ENCODE measurements at places on chromosomes 7 and 10.

DNA sequence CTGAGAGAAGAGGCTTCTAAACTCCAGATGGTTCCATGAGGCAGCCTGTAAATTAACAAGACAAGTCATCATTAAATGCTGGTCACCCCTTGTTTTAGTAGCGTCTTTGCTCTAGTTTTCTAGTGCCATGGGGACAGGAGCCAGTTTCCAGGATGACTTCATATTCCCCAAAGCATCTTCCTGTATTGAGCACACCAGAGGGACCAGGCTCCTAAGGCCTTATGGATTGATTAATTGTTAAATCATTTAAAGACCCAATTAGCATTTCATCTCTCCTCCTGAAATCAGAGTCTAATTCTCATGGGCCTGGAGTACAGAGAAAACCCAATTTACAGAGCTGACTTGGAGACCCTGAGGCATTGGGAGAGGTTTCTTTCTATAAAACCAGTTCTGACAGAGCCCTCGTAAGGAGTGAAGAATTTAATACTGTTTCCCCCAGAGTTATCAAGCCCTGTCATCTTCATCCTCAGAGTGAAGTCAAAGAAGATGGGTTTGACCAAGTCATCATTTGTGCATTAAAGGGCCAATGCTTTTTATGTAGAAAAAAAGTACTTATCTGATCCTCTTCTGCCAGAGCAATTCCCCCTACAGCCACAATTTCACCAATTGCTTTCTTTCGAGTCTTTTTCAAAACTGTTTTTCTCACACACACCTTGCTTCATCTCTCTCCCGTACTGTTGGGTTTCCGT, 678.7 kb downstream of the SDK1 start:
- no peak for DNase-seq

GRCh38 chr10:70920519-70920918, 32.2 kb upstream of the PCBD1 start:
- DNase-seq: no peak

DNA sequence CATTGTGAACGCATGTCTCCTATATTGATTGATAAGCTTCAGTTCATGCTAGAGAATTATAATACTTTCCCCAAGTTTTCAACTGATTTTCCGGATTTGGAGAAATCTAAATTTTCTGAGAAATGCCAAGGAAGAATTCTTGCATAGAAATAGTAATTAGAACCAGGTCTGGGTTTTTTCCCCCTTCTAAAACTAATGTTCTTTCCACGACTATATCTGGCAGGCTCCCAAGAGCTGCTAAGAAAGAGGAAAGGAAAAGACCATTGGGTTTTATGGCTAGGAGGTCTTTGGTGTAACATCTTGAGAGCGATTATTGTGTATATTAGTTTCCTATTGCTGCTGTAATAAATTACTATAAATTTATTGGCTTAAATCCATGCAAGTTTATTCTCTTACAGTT, 71.8 kb upstream of the CACNB2 start:
- DNase-seq: no peak

- no peak for DNase-seq
Observed at GRCh38 chr7:38629651-38630510, 1.3 kb downstream of the AMPH start.

DNA sequence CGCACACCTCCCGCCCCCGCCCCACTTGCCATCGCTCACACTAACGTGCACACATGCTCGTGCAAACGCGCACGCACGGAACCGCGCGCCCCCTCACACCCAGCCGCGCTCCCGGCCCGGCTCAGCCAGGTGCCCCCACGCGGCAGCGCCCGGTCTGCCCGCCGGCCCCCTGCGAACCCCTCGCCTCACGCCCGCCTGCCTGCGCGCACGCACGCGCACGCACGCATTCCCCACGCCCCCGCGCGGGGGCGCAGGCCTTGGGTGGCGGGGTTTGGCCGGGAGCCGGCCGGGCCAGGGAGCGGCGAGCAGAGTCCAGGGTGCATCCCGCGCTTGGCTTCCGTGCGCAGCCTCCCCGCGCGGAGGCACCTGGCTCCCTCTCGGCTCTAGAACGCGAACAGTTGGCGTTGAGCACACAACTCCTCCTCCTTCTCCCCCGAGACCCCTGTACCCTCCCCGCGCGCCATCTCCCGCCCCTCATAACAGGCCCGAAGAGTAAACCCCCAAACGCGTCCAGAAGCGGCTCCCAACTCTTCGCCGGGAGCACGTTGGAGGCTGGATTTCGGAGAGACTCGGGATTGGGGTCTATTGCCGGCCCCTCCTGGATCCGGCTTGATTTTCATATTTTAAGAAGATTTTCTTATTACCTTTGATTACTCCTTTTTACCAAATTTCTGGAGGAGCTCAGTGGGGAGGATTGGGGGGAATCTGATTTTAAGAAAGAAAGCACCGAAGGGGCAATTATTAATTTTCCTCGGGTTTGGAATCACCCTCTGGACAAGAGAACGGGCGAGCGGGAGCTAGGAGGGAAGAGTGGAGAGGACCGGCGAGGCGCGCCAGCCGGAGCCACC, 527 bp upstream of the SORCS3 start:
- no peak for DNase-seq

DNA sequence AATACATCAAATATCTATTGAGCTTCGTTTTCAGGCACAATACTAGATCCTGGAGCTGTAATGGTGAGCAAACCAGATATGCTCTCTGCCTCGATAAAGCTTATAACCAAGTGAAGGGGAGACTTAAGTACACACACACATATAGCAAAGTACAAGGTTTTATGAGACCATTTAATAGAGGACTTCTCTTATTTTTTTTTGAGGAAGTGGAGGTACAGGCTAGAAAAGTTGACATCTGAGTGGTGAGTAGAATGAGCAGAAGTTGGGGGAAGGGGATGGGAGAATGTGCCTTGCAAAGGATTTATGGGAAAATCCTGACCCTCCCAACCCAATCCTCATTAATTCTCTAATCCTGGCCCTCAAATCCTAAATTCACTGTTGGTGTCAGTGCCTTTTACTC, 7.7 kb downstream of the CCDC136 start:
- no peak for DNase-seq

DNA sequence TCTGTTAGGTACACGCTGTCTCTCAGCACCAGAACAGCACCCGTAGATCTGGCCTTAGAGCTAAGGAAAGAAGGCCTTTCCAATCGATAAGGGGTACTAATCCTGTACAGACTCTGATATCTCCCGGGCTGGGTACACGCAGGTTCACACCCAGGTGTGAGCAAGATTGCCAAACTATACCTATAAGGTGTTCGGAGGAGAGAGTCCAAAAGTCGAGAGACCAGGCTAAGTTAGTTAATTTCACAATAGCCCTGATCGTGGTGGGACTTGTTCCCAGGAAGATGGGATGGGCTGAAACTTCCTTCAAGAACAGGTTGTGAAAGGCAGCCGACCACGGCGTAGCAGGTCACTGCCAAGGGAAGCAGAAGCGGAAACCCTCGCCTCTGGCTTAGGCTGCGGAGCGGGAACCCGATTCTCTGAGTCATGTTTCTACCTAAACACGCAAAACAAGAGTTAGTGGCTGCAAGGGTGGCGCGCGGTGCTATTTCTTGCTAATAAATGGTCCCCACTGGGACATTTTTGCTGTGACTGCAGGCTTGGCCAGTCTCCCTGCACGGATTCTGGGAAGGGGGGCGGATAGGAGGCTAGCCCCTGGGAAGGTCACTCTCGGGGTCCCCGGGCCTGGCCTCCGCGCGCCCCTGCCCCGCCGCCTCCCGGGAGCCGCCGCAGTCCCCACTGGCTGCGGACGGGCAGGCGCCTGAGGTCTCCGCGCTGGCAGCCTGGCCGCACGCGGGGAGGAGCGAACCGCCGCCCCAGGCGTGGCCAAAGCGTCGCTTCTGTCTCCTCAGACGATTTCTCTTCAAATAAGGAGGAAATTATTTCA, 75.4 kb upstream of the PDSS1 start:
- DNase-seq: no peak

DNA sequence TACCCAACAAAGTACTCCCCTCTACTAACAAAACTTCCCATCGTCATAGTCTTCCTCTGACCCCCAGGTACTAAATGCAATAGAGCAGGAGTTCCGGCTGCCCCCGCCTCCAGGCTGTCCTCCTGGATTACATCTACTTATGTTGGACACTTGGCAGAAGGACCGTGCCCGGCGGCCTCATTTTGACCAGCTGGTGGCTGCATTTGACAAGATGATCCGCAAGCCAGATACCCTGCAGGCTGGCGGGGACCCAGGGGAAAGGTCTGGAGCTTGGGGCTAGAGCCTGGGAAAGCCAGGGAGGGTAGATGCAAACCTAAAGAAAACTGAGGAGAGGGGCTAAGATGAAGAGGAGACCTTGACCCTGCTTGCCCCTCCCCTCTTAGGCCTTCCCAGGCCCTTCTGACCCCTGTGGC, 15.3 kb downstream of the EPHB6 start:
- DNase-seq: no peak

DNA sequence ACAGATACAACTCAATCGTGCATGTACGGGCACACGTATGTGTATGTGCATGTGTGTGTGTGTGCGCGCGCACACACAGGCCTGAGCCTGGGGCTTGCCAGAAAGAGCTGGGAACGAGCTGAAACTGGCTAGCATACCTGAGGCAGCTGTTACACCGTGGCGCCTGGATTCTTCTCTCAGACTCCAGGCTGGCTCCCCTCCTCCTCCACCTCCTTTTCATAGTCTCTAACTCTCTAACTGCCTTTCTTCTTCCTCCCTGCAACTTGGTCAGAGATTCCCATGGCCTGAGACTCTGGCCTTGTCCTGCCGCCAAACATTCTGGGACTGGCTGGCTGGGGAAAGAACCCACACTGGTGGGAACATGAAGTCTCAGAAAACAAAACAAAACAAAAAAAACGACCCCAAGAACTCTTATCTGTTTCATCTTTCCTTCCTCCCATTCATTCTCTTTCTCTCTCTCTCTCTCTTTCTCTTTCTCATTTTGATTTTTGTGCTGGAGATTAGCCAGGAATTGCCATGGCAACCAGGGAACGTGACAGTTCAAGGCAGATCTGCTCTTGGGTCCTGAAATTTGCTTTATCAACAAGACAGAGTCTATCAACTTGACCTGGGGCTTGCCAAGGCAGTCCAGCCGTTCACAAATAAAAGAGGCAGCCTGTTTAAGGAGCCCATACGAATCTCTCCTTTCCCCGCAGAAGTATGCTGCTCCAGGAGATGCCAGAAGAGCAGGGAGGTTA, 76.8 kb upstream of the SEM1 start:
- DNase-seq: no peak

DNA sequence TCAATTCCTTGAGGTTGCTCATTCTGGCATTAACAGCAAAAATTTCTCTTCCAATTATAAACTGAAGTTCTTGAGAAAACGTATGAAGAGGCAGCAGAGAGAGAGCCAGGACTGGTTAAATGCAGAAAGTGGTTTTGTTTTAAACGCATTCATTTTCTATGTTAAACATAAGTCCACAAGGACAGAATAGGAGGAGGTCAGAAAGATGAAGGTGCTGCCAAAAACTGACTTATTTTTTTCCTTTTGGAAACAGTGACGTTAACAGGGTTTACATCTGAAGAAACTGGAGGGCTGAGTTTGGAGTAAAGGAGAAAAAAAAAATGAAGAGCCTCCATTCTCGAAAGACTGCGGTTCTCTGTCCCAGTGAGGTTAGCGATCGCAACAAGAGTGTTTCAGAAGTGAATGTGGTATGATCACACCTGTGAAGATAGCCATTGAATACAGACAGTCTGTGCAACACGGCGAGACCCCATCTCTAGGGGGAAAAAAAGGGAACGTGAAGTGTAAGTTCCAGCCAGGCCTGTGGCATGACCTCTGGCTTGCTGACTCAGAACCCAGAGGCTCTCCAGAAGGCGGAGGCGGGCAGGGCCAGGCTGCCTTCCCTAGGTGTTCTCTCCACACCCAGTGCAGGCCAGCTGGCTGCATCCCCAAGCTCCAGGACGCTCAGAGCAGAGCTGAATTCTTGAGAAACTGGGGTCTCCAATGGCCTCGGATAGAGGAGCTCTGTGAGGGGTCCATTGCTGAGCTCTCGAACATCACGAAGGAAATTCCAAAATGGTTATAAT, 84.0 kb downstream of the CHST15 start:
- no peak for DNase-seq

DNA sequence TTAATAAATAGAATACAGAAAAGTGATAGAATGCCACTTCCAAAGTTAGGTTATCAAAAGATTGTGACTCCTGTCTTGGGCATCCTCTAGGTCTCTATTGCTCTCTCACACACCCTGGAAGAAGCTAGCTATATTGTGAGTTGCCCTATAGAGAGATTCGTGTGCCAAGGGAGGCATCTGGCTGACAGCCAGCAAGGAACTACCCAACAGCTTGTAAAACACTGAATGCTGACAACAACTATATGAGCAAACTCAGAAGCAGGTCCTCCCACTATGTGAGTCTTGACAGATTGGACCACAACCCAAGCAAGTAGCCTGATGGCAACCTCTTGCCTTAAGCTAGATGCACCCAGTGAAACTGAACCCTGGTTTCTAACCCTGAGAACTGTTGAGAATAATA, 55.7 kb upstream of the CDK14 start:
- DNase-seq: no peak

- DNase-seq: no peak
Observed at GRCh38 chr7:100604976-100605911, 3.1 kb downstream of the PCOLCE start.

DNA sequence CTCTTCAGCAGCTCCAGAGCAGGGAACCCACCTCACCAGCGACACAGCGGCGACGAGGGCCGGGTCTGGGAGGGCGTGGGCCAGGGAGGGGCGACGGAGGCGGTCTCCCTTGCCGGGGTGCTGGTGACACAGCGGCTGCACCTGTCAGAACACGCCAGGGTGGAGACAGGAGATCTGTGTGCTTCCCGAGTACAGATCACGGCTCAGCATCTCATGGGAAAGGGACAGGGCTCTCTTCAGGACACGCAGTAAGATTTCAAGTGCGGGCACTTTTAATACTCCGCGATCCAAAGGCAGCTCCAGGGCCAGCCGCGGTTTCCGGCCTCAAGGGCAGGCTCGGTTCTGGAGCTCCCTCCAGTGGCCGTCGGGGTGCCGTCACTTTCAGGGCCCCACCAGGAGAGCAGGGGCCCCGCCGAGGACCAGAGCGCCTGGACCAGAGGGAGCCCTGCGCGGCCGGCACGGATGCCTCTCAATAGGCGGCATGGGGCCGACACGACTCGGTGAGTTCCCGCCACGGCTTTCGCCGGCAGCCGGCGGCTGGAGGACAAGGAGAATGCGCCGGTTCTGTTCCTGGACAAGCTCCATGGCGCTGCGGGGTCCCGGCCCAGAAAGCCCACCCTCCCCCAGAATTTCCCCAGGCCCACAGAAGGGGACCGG, 21.4 kb downstream of the GPR146 start:
- DNase-seq: peak; percentile 39

DNA sequence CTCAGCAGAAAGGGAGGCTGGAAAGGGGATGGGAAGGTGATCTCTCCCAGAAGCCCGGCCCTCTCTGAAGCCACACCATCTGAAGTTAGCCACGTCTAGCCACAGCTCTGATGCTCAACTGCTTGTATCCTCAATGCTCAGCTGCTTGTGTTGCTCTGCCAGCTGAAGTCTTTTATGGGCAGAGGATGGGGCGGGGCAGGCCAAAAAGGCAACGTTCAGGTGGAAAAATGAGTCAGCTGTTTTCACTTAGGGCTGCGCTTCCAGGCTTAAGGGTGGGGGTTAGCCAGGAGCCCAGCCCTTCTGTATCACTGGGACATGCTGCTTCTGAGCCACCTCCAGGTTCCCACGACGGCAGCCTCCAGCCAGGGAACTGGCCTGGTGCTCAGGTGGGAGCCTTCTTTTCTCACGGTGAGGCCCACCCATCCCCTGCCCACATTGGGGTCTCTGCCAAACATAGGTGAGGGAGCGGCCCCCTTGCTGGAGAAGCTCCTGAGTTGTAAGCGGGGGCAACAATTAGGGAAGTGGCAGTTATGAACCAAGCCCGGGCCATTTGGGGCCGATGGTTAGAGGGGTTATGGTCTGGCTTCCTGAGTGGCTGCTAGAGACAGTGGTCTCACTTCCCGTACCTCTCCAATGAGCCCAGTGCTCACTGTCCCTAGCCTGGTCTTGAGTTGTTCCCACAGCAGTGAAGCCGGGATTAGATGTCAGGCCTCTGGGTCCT, 44.9 kb upstream of the CNPY1 start:
- no peak for DNase-seq

Data from kidney glomerular epithelial cell (primary cell).